Activated T-cell treated with anti-CD3 and anti-CD28 coated beads, Interleukin-2, amount 50 U/mL, for 48 hours (primary cell): ENCODE measurements at places on chromosomes 12 and 14.

DNA sequence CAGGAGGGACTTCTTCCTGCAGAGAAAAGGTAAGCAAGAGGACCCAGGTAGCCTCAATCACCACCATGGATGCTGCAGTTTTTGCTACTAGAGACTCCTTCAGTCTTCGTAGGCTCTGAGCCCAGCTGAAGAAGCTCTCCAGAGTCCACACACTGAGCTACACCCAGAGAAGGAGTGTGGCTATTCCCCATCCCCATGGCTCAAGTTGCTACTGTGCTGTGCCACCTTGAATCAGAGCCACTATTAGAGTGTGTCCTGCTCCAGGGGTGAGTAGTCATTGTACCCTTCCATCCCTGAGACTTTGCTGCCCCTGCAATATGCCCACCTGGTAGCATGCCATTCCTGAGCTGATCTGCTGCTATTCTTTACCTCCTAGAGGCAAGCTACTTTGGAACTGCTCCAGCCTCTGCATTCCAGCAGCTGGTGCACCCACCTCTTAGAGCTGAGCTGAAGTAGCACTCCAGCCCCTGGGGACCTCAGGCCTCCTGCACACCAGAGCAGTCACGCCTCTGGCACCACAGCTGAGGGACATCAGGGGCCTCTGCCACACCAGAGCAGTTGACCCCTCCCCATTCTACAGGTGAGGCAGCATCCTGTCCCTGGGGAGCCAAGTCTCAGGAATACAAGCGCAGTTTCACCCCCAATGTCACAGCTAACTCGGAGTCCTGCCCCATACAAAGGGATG, 213.0 kb downstream of the TRHDE start:
- no peak for DNase-seq

GRCh38 chr12:75587340-75588106, 76.1 kb upstream of the KRR1 start:
- DNase-seq: no peak

GRCh38 chr12:5694759-5695409, 250.2 kb downstream of the ANO2 start:
- DNase-seq: no peak

DNA sequence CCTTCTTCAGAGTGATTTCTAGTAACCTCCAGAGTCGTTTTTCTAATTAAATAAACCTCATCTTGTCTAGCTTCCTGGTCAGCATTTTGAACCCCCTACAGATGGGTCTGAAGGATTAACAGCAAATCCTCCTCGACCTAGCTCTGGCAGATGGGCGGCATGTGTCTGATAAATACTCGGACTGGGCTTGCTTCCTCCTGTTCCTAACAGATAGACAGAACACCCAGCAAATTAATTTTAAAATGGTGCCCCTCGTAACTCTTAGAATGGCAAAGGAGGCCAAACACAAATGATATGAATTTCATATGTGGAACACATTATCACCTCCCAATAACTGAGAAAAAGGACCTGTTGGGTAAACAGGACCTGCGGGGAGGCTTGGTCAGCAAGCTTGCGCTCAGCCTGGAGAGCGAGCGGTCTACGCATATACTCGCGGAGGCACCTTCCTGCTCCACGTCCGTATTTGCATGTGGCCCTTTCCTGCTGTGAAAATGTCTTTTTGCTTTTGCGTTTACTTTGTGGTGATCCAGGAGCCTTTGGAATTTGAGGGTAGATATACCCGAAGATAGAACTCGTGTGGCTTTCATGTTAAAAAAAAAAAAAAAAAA, 79.6 kb downstream of the OTX2 start:
- no peak for DNase-seq

DNA sequence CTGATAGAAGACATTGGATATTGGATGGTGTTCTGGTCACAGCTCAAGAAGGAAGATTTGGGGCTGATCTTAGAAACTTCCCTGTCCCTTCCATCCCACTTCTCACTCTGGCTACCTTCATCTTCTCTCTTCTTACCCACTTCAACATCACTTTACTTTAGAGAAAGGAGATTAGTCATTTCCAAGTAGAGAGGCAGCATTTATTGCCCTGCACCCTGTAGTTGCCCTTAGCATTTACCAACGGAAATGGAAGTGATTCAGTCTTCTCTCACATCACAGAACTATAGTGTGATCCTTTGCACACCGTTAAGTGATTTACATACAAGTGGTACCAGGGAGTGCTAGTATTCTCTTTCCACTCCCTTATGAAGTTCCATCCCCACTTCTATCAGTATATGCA, 52.4 kb downstream of the PHLDA1 start:
- peak; percentile 39 for DNase-seq

DNA sequence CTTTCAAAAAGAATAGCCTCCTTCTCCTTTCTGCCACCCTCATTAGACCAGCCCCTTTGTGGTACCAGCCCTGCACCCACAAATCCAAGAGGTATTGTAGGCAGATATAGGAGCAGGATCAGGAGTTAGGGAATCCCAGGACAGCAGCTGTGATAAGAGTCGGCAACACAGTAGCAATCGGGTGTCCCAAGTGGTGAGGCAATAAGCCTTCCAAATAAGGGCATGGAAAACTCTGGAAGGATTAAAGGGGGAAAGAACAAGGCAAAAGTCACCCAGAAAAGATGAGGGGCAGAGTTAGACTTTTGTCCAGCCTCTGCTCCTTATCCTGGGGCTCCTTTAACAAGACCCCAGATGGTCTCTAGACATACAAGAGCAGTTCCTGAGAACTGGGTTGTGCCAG, 204.2 kb downstream of the TBX5 start:
- no peak for DNase-seq
